Activated T-helper 1 cell treated with anti-CD3 and anti-CD28 coated beads, Interleukin-12 subunit alpha, Interleukin-12 subunit beta, Interleukin-2, Interleukin-4 antibody, amounts not matched to agents 30 ng/mL and 10 ng/mL and 1 ng/mL, durations not matched to agents 14 hours and 24 hours and 36 hours (primary cell): ENCODE measurements at places on chromosomes 12 and 14. TPM values are rescaled to one million over a fixed set of nuclear protein-coding genes. Genes with fewer than 3 reads are reported as not detected.

The INHBC gene
- total RNA-seq = 0.15 TPM in 1 of 2 replicates, not detected in the other

DNA sequence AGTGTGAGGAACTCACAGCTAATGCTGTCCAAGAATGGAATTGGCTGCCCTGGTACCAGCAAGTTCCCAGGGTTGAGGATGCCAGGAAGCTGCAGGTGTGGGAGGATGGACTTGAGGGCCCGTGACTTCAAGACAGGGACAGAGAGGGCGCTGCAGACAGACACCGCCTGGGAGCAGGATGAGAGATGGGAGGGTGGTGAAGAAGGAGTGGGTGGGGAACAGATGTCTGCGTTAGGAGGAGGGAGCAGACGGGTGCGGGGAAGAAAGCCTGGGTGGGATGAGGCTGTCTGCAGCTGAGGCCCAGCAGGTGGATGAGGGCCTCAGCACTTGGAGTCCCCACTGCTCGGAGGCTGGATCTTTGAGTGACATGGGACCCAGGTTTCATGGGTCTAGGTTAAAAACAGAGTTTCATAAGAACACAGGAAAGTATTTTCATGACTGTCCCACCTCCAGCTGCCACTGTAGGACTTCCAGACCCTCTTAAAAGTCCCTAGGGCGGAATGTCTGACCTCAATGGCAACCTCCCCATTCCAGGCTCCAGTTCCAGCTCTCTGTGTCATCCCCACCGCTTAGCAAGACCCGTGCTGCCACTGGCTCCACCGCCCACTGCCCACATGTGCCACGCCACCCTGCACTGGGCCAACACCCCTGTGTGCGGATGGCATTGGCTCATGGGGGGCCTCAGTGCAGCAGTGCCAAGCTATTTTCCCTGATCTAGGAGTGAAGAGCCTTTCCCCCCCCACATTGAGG, 70.3 kb upstream of the SCN8A start:
- DNase-seq = no peak

- peak; percentile 38 for DNase-seq
Observed at GRCh38 chr14:100662879-100663760, 63.6 kb upstream of the DLK1 start.

DNA sequence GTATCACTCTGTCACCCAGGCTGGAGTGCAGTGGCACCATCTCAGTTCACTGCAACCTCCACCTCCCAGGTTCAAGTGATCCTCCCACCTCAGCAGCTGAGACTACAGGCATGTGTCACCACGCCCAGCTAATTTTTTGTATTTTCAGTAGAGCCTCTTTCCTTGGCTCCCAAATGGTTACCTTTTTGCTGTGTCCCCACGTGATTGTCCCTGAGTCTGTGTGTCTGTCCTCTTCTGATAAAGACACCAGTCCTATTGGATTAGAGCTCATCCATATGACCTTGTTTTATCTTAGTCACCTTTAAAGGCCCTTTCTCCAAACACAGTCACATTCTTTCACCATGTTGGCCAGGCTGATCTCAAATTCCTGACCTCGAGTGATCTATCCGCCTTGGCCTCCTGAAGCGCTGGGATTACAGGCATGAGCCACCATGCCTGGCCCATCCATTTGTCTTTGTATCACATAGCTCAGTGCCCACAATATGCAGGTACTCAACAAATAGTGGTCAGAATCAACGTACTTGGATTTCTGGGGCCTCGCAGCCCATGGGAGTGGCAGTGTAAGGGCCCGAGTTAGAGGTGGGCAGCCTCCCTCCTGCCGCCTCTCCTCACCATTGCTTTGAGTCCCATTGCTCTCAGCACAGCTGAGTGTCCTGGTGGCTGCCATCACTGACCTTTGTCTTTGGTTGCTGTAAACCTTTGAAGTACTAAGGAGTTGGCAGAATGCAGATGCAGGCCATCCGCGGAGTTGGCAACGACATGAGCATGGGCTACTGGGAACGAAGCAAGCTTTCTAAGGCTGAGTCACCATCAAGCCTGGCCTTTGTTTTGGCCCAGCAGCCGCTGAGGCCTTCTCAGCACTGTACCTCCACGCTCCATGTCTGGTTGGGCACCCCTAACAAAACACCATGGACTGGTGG, 9.3 kb downstream of the TPCN1 start:
- DNase-seq = no peak

- DNase-seq = no peak
Observed at GRCh38 chr12:66268562-66268961, 33.7 kb upstream of the HELB start.

DNA sequence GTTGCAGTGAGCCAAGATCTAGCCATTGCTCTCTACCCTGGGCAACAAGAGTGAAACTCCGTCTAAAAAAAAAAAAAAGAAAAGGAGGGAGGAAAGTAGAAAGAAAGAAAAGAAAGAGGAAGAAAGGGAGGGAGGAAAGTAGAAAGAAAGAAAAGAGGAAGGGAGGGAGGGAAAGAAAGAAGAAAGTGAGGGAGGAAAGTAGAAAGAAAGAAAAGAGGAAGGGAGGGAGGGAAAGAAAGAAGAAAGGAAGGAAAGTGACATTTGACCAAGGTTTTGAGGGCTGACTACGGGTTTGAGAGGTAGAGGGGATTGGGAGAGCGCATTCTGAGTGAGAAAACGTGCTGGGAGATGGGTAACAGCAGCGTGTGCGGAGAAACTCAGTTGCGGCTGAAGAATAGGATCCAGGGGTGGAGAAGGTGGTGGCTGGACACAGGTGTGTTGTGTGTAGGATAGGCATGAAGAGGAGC, 521 bp upstream of the PAPLN start:
- no peak for DNase-seq

- DNase-seq = no peak
Observed at GRCh38 chr12:55250944-55251343, 6.5 kb downstream of the OR6C74 start.
